ENCODE measurements at places on chromosomes 1 and 21.

- no peak for DNase-seq
Observed at GRCh38 chr1:209650454-209650853, 1.8 kb downstream of the LAMB3 start.

- no peak for DNase-seq
Observed at GRCh38 chr1:199758626-199759255, 268.8 kb upstream of the NR5A2 start.

- peak; percentile 77 for DNase-seq
Observed at GRCh38 chr1:85465099-85465785, at the start of gene DDAH1. TSS of gene DDAH1 (minus strand) at chr1:85465159. CDS start at chr1:85465045, 114 bp downstream.

DNA sequence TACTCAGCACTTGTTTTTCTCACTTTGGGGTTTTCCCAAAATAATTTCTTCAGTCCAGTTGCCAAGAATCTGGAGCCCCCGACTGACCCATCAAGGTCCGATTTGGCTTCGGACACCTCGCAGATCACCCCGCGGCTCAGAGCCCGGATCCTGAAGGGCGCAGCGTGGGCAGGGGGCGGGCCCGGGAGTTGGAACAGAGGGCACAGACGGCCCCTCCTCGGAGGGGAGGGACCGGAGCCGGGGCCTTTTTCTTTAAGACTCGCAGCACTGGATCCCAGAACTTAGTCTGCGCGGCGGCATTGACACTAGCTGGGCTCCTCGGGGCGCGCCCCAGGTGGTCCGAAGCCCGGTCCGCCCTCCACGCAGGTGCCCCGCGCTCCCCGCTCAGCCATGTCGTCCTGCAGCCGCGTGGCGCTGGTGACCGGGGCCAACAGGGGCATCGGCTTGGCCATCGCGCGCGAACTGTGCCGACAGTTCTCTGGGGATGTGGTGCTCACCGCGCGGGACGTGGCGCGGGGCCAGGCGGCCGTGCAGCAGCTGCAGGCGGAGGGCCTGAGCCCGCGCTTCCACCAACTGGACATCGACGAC lies at the start of gene CBR3:
TSS of gene CBR3 (plus strand) at position 277 of the 588 bp plus-strand sequence. CDS start at position 391, 114 bp downstream.
- no peak for DNase-seq

DNA sequence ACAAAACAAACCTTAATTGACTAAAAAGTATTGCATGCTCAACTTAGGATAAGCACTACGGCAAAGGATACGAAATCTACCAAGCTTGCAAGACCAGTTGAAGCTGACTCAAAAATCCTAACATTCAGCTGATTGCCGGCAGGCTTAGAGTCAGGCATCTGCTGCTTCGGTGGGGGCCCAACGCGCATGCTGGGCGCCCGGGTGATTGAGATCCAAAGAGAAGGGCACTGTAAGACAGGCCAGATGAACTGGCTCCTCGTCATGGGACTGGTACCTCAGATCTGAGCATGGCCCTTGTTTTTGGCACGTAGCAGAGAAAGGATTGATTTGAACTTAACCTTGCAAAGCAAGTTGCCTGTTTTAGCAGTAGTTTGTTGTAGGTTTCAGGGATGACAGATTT lies 86.6 kb downstream of the PRDM2 start:
- DNase-seq: no peak

GRCh38 chr21:40166291-40166843 lies 299.1 kb downstream of the PCP4 start:
- no peak for DNase-seq

DNA sequence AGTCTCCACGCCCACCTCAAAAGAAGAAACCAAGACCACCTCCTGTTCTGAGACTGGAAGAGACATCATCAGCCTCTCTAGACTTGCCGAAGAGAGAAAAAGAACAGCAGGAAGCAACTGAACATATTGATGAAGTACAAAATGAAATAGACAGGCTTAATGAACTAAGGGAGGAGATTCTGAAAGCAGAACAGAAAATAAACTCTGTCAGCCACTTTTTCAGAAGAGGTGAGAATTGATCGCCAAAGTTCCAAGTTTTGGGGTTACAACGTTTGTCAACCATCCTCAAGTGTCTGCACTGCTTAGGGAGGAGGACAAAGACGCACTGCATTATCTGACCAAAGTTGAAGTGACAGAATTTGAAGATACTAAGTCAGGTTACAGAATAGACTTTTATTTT lies 45.6 kb downstream of the ABL2 start:
- no peak for DNase-seq

DNA sequence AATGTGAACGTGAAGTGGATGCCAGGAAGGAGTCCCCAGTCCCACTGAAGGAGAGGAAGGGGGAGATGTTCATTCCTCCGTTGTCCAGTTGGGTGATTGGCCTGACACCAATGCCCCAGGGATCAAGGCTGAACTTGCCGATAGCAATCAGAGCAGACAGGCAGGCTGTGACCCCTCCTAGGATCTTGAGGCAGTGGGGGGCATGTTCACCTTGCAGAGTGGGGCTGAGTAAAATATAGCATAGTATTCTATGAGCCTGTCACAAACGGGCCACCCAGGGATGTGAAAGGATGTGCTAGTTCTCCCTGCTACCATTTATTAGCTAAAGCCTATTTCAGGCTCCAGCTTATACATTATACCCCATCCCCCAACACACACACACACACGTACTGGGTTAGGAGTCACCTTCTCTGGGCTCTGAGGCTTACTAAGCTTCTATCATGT lies 80.7 kb upstream of the CD34 start:
- no peak for DNase-seq

DNA sequence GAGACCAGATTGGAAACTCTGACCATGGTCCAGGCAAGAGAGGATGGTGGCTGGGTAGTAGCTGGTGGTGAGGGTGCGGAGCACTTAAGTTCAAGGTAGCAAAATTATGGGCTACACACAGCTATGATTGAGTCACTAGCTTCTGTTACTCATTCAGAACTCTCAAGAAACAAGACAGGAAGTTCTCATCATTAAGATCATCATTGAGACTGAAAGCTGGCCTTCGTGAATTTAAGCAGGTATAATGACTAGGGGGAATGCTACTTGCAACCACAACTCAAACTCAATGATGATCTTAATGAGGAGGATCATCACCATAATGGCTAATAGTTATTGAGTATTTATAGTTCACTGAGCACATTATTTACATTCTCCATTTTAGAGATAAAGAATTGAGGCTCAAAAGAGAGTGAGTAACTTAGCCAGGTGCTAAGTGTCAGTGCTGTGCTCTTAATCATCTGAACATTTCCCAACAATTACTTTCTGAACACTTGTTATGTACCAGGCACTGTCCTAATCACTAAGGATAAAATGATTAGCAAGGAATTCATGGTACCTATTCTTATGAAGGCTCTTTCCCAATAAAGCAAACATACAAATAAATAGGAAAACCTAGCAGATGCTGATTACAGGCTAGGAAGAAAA lies 286.3 kb upstream of the C1orf105 start:
- no peak for DNase-seq

DNA sequence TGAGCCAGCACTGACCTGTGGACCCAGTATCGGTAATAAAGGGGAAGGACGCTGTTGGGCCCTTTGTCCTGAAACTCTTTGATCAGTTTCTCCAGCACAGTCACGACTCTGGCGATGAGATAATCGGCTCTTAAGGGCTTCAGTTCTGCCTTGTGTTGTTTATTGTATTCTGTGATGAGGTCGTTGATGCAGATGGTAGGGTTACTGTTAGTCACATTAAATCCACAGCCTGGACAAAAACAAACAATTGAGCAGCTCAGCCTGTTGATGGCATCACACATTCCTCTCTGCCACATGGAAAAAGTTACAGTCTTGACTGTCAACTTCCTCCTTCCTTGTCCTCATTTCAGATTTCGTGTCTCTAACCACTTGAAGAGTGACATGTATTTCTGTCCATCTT lies 57.6 kb downstream of the SIM2 start:
- no peak for DNase-seq

GRCh38 chr1:77230051-77230450 lies 10.8 kb upstream of the PIGK start:
- no peak for DNase-seq

DNA sequence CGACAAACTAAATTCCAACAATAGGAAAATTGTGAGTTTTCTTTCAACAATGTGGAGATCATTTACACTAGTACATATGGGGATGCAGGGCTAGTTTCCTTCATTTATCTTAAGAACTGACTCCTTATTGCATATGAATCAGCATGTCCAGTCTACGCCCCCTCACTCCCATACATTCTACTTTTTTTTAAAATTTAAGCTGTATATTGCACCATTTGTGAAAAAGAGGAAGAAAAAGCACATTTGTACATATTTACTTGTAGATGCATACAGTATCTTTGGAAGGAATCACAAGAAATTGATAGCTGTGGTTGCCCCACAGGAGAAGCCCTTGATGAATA lies 15.9 kb downstream of the VPS26C start:
- no peak for DNase-seq

- no peak for DNase-seq
Observed at GRCh38 chr1:225917536-225917935, 6.5 kb downstream of the PYCR2 start.

GRCh38 chr1:30409476-30410152 lies 313.8 kb downstream of the MATN1 start:
- no peak for DNase-seq

DNA sequence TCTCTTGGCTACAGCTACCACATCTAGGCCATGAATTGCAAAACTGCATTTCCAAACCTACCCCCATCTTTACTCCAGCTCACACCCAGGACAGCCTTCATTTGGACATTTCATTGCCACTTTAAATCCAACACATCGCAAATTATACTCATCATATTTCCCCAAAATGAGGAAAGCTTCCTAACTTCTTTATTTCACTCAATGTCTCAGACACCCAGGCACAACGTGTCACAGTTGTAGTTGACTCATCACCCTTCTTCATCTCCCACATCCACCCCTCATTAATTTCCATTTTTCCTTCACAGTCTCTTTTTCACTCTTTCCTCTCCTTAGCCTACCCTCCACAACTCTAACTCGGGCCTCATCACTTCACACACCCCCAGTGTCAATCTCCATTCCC lies 6.7 kb downstream of the OTUD7B start:
- DNase-seq: no peak

GRCh38 chr21:34029743-34030528 lies 43.4 kb upstream of the MRPS6 start:
- DNase-seq: peak; percentile 73

DNA sequence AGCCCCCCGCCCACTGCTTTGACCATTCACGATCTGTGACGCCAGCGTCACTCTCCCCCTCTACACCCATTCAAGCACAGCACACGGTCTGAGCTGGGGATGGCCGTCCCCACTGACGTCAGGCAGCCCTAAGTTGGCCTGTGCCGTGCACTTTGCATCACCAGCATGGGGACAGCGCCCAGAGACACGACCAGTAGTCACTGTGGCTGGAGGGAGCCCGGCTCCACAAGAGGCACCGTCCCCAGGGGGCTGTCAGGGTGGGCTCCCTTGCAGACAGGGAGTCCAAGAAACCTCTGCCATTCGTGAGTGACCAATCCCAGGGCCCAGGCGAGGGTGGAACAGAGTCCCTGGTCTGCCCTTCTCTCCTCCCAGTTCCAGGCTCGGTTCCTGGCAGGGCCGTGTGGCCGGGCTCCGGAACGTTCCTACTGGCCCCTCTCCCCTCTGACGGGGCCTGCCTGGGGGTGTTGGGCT lies 2.3 kb downstream of the KRTAP10-8 start:
- no peak for DNase-seq

DNA sequence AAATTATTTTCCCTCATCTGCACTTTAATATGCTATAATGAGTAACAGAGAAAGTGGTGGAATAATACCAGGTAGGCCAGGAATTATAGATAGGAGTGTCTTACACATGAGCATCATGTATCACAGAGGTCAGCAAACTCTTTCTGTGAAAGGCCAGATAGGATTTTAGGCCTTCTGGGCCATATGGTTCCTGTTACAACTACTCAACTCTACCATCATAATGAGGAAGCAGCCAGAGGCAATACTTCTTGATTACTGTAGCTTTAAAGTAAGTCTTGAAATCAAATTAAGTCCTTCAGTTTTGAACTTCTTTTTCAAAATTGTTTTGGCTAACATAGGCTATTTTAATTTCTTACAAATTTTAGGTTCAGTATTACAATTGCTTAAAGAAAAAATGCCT lies 32.1 kb upstream of the IGSF3 start:
- DNase-seq: no peak

- DNase-seq: no peak
Observed at GRCh38 chr1:46333300-46334029, 7.1 kb upstream of the NSUN4 start.

DNA sequence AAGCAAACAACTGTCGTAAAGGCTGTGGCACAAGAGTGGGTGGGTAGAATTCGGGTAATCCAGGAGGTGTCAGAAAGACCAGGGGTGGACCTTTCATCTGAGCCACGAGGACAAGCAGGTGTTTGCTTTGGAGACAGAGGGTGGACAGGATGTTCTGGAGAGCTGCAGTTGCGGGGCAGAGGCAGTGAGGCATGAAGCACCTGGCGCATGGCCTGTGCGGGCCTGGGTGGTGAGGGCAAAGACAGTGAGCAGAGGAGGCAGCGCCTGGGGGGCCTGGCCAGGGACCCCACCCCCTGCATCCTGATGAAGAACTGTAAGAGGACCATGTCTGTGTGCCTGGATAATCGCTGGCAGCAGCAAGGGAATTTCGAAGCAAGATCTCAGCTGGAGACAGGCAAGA lies 24.9 kb downstream of the KIF26B start:
- DNase-seq: no peak

GRCh38 chr1:205369701-205370123 lies 13.0 kb upstream of the KLHDC8A start:
- no peak for DNase-seq

DNA sequence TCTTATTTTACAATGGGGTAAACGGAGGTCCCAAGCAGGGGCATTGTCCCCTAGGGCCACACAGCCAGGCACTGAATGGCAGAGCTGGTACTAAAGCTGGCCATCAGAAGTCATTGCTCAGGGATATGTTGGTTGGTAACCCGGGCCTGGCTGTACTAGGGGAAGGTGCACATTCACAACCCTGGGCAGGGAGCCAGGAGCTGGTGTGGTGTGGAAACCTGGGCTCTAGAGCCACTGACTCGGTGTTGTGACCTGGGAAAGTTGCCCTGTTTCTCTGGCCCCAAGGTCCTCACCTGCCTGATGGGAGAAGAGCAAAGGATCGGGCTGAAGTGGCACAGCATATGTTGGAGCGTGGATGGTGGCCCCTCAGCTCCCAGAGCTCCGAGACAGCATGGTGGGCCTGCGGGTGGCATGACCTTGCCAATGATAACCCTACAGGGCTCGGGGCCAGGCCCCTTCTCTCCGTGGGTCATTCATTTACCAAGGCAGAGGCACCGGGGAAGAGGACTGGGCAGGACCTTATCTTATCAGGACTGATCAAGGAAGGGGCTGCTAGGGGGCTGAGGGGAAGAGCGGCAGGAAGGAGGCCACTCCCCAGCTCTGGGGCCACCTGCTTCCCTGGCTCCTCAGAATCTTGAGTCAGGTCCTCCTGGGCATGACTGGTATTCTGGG lies 274.1 kb downstream of the TRABD2B start:
- DNase-seq: no peak
